ENCODE measurements at places on chromosomes 1 and 21.

- DNase-seq, result no peak
Measured at GRCh38 chr1:198123133-198123532, 33.7 kb upstream of the NEK7 start.

GRCh38 chr1:212967801-212968200, 17.5 kb downstream of the VASH2 start:
- peak; percentile 17 for DNase-seq

GRCh38 chr21:41939391-41939790, 14.4 kb downstream of the C2CD2 start:
- DNase-seq, result no peak

GRCh38 chr1:7012461-7012924, 227.2 kb downstream of the CAMTA1 start:
- DNase-seq, result no peak

- no peak for DNase-seq
Measured at GRCh38 chr1:52532731-52533327, 20.1 kb downstream of the TUT4 start.

DNA sequence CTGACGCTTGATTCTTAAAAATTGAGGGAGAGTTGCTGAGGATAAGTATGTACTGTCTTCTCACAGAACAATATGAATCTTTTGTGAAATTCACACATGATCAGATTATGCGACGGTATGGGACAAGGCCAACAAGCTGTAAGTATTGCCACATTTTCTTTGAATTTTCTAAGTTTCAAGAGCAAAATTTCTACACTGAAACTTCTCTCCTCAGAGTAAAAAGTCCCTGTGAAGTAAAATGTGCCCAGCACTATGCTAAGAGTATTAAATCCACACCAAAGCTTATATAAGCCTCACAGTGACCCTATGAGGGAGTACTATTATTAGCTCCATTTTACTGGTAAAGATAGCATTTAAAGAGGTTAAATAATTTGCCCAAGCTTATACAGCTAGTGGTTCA, 12.2 kb downstream of the AKIRIN1 start:
- no peak for DNase-seq
